ENCODE measurements at places on chromosomes 1 and 21.

GRCh38 chr1:159854116-159854692, 8.3 kb downstream of the VSIG8 start:
- peak; percentile 18 for DNase-seq

DNA sequence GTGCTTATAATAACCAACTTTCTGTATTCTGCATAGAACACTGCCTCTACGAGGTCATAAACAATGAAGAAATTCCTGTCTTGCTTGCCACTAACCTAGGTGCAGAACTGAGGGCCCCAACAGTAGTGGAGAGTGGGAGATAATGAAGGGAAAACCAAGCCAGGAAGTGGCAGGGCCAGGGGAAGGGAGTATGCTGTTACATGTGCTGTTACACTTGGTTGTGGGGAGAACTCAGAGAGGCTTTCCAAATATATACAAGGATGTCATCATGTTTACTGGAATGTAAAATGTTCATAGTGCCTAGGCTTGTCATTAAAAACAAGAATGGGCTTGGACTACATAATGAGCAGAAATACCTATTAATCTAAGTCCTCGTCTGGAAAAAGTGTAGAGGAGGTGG, 31.1 kb downstream of the NHLH2 start:
- no peak for DNase-seq

GRCh38 chr1:182215764-182216163, 154.3 kb upstream of the ZNF648 start:
- DNase-seq = no peak

DNA sequence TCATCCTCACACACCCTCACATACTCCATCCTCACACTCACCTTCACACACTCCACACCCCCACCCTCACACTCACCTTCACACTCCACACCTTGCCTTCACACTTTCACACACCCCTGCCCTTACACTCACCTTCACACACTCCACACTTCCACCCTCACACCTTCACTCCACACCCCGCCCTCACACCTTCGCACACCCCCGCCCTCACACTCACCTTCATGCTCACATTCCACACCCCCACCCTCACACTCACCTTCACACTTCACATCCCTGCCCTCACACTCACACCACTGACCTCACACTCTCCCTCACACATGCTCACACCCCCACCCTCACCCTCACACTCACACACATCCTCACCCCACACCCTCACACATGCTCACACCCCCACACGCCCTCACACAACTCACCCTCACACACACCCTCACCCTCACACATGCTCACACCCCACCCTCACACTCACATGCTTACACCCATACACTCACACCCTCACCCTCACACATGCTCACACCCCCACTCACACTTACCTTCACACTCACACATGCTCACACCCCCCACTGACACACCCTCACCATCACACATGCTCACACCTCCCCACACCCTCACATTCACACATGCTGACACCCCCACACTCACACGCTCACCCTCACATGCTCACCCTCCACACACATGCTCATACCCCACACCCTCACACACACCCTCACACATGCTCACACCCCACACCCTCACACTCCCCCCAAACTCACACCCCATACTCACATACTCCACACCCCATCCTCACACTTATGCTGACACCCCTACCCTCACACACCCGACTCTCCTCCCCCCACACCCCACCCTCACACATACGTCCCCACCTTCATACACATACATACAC, 44.5 kb upstream of the EDN2 start:
- DNase-seq = no peak

GRCh38 chr1:178960482-178961240, 65.0 kb upstream of the FAM20B start:
- DNase-seq = no peak

GRCh38 chr1:53919675-53920066, 25.7 kb downstream of the DIO1 start:
- no peak for DNase-seq

GRCh38 chr1:53080769-53081168, 18.8 kb downstream of the PODN start:
- no peak for DNase-seq

- no peak for DNase-seq
These were observed 9.3 kb downstream of the OR2AJ1 start for GRCh38 chr1:247933989-247934388.

DNA sequence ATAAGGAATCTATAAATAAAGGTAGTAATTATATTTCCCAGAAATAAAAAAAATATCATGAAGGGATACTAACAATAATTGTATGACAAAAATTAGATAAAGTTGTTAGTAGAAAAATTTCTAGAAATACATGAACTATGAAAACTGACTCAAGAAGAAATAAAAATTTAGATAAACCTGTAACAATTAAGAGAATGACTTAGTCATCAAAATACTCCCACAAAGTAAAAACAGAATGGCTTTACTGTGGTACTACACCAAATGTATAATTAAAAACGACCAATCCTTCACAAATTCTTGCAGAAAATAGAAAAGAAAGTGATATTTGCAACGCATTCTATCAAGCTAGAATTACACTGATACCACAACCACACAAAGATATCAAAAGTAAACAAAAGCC, 176.2 kb upstream of the ETV3 start:
- DNase-seq = no peak

GRCh38 chr1:174938281-174939007, 61.3 kb upstream of the CACYBP start:
- no peak for DNase-seq

GRCh38 chr1:43867976-43868740, 65.4 kb upstream of the ARTN start:
- no peak for DNase-seq

GRCh38 chr1:205350124-205350523, 6.6 kb downstream of the KLHDC8A start:
- DNase-seq = no peak

- DNase-seq = no peak
These were observed 136.1 kb downstream of the TNFSF18 start for GRCh38 chr1:172914501-172915144.

DNA sequence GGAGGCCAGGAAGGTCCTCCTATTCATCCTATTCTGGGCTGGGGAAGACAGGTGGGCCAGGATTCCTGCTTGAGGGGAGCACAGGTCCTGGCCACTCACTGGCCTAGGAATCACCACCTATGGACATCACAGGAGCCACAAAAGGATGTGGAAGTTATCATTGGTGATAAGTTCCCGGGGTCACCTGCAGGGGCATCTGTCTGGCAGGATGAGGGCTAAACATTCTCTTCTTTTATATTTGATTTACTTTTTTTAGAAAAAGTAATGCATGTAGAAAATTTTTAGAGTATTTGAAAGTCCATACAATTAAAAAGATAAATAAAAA, 33.2 kb upstream of the KIAA0040 start:
- DNase-seq = no peak

DNA sequence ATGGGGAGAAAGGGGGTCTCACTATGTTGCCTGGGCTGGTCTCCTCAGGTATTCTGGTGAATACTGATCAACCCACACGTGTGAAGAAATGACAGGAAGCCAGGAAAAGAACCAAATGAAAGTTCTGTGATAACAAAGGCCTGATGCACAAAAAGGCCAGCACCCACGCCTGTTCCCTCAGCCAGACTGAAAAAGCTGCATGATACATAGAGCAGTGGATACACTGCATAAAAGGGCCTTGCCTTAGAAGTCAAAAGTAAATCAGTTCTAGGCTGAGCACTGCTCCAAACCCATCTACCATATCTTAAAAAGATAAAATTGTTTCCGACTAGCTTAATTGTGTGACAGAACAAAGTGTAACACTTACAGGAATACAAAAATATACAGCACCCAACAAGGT, 36.9 kb upstream of the PSMG1 start:
- no peak for DNase-seq
